ENCODE measurements at places on chromosomes 4 and X. TPM values are rescaled to one million over a fixed set of nuclear protein-coding genes. Genes with fewer than 3 reads are reported as not detected.

The GAGE12E gene
- not detected for total RNA-seq

The RHOXF1 gene
- total RNA-seq: not detected

The MGAT4D gene
- not detected for total RNA-seq

The AWAT2 gene
- total RNA-seq: 0.13 TPM

The C1QTNF7 gene
- total RNA-seq: not detected

The ENOX2 gene
- total RNA-seq: 13.7 TPM

The SLITRK2 gene
- total RNA-seq: not detected

The CXCL10 gene
- not detected for total RNA-seq

The ESX1 gene
- total RNA-seq: not detected

The TMEM31 gene
- total RNA-seq: not detected

The GPR173 gene
- total RNA-seq: 3.2 TPM

Data from thoracic aorta endothelial cell (primary cell).